ENCODE measurements at places on chromosomes 7 and 10.
A peak's percentile ranks its signal among the peaks of the same experiment; 100 is the strongest.

DNA sequence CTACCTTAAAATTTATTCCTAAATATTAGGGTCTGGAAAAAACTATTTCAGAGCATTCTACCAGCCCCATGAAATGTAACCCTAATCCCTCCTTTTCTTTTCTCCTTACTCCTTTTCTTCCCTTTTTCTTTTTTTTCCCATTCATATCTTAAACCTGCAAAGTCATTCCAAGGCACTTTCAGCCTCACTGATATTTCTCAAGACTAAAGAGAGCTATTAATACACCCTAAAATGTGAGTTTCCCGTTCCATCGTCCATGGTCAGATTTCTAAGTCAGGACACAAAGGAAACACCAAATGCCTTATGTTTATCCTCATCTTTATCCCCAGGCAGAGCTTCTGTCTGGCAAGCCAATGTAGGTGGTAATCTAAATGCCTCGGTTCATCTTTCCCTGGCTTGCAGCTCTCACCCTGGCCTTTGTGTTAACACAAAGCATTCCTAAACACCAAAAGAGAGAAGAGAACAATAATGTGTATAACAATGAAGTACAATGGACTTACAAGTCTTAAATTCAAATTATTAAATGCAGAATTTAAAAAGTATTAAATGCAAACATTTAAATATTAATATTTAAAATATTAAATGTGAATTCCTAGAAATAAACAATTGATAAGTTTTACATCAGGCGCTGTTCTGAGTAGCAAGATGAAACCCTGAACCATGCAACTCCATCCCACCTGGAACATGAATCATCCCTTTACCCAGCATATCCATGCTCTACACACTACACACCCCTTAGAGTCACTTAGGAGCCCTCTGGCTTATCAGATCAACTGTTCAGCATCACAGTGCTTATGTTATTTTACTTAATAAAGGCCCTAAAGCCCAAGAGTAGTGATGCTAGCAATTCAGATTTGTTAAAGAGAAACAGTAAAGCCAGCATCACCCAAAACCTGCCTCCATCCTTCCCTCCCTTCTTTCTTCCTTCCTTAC is 26.8 kb downstream of the MICU1 start:
- DNase-seq: no peak

DNA sequence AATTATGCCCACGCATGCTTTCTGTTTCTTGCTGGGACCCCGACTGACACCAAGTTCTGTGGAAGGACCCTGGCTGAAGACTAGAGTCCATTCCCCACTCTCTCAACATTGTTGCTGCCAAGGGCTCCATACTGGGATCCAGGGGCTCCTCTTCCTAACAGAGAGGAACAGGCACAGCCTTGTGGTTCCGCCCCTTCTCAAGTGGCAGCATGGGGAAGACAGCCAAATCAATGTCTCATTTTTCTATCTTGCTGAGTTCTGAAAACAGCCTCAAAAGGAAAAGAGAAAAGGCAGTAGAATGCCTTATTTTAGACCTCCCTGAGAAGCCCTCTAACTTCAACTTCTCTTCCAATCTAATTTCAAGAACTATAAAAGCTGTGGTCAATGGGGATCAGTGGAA is 23.7 kb upstream of the LAMB1 start:
- no peak for DNase-seq

- DNase-seq: no peak
These were observed 11.4 kb downstream of the BUB3 start for GRCh38 chr10:123165445-123166072.

GRCh38 chr7:78970440-78970916 is 483.0 kb downstream of the MAGI2 start:
- DNase-seq: no peak

DNA sequence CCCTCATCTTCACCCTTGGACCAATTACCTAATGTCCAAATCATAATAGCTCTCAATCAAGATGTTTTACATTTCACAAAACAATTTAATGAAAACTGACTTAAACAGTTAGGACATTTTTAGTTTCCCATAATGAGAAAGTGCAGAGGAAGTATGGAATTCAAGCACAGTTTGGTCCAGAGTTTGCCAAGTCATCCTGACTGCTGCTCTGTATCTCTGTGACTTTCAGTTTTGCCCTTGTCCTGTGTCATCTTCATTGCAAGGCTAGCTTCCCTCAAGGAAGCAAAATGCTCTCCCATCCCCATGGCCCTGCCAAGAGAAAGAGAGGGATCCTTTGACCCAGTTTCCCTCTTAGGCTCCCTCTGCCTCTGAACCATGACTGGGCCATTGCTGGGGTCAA is 7.9 kb upstream of the PLEKHS1 start:
- no peak for DNase-seq

GRCh38 chr10:106440355-106440754 is 724.2 kb downstream of the SORCS1 start:
- no peak for DNase-seq

DNA sequence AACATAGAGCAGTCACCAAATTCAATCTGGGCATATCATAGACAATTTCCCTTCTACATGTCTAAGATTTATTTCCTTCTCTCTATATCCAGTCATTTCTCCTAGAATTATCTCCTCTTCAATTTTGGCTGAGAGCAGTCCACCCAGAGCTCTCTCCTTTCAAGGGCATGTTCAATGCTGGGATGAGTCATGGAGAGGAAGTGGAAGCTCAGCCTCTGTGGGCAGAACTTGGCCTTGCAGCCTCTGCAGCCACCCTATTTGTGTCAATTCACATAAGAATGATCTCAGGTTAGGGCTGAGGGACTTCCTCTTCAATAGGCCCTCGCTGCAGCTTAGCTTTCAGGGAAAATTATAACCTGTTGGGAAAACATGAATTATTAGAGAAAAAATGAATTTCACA is 560.8 kb downstream of the POM121L12 start:
- peak; percentile 75 for DNase-seq

- DNase-seq: no peak
These were observed 81.9 kb upstream of the DNAAF5 start for GRCh38 chr7:644381-645305.

DNA sequence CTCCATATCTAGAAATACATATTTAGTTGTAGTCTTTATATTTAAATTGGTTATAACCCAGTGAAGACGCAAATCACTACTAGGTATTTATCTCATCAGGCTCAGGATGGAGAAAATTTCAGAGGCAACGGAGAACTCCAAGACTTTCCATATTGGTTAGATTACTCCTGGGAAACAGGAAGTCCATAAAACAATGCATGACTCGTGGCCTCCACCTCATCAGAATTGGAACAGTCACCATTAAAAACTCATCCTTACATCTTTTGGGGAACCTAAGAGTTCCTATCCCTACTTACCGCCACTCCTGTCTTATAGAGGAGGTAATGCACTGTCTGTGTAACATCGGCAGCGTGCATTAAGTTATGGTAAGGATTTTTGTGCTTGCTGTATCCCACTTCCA is 177.6 kb downstream of the PPP1R17 start:
- DNase-seq: no peak

GRCh38 chr7:21041666-21042065 is 255.0 kb upstream of the SP8 start:
- DNase-seq: no peak

DNA sequence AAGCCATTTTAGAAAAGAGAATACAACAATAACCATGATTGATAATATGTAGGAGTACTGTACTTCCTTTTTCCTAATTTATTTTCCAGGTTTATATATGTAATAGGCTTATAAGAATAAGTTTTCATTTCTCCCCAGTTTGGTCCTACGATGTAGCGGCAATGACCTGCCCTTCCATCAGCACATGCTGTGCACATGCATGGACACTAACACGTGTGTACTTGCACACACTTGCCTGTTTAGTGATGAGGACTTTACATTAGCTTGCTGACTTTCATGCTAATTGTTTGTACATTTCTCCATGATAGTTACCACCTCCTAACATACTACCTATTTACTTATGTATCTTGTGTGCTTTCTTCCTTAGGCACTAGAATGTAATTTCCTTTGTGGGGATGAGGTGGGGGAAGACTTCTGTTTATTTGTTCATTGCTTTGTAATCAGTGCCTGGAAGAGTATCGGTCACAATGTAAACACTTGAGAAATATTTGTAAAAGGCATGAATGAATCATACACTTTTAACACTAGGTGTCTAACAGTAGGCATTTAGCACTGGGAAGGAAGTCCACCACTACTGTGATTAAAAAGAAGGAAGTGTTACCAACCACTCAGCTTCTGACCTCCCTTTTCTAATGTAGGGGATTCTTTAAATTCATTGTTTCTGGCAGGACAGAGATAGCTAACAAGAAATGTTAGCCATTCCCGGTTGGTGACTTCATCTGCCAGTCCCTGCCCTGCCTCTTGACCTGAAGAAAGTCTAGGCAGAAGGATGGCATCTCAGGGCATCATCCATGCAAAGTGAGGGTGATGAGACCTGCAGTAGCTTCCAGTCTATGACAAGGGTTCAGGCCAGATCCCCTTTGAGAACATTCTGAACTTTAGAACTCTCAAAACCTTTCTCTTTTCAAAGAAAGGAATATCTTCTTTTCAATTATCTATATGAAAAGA is 120.2 kb upstream of the RAB18 start:
- no peak for DNase-seq

DNA sequence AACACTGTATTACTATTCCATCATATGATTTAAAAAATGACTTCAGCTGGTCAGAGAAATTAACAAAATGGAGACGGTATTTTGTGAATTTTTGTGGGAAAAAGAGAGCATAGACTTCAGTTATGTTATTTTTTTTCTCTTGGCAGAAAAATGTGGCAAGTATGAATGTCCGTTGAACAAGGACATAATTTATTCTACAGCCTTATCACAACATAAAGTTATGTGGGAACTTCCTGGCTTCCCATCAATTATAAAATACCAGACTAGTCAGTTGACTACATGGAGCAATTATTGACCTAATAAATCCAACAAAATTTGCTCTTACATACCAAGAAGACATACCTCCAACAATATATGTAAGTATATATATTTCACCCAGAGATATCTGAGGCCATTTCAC is 88.6 kb upstream of the PPP1R3A start:
- DNase-seq: no peak

GRCh38 chr10:9807846-9808245 is 1209.8 kb upstream of the CELF2 start:
- no peak for DNase-seq

- DNase-seq: no peak
These were observed 61.3 kb downstream of the CARD11 start for GRCh38 chr7:2982401-2982800.

GRCh38 chr7:50805447-50806125 is 22.9 kb upstream of the GRB10 start:
- no peak for DNase-seq

GRCh38 chr7:47407821-47408674 is 173.9 kb downstream of the TNS3 start:
- peak; percentile 37 for DNase-seq

DNA sequence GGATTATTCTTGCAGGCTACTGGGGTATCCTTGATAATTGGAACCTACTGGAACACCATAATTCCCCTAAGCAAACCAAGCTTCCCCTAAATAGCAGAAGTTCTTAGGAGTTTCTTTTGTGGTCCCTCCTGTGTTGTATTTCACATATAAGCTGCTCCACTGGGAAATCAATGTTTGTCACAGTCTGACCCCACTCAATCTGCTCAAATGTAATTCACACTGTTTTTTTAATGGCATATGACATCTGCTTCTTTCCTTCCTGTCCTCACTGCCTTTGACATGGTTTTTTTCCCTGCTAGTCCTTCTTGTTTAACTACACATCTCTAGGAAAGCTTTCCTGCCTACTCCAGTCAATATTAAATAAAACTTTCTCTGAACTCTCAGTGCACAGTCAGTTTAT is 1.8 kb upstream of the PTPRZ1 start:
- DNase-seq: no peak
